ENCODE measurements at places on chromosomes 16 and 17. TPM values are rescaled to one million over a fixed set of nuclear protein-coding genes. Genes with fewer than 3 reads are reported as not detected.

Gene TMEM238L
- not detected for total RNA-seq

Gene PIRT
- total RNA-seq = not detected

Gene ADAM11
- 1.2 TPM for total RNA-seq

Gene TLCD2
- 1.6 TPM for total RNA-seq

Gene KRTAP1-5
- not detected for total RNA-seq

Gene CSH2
- not detected for total RNA-seq

Gene AHSP
- not detected for total RNA-seq

Gene CARD14
- 0.30 TPM for total RNA-seq

Gene C17orf67
- 1.5 TPM for total RNA-seq

Gene PARD6A
- total RNA-seq = 2.4 TPM

Gene PRSS36
- 0.59 TPM for total RNA-seq

Gene TNFRSF17
- total RNA-seq = not detected

Gene HASPIN
- total RNA-seq = 15.5 TPM
